ENCODE measurements at places on chromosomes 12 and 14.

- DNase-seq = no peak
These were observed 4.4 kb downstream of the KRT3 start for GRCh38 chr12:52791271-52792184.

- no peak for DNase-seq
These were observed 104.3 kb upstream of the TMCC3 start for GRCh38 chr12:94754653-94755052.

GRCh38 chr14:104001003-104001402, 58.7 kb upstream of the RD3L start:
- DNase-seq = no peak

GRCh38 chr12:45130881-45131281, 80.0 kb upstream of the DBX2 start:
- DNase-seq = peak; percentile 20

DNA sequence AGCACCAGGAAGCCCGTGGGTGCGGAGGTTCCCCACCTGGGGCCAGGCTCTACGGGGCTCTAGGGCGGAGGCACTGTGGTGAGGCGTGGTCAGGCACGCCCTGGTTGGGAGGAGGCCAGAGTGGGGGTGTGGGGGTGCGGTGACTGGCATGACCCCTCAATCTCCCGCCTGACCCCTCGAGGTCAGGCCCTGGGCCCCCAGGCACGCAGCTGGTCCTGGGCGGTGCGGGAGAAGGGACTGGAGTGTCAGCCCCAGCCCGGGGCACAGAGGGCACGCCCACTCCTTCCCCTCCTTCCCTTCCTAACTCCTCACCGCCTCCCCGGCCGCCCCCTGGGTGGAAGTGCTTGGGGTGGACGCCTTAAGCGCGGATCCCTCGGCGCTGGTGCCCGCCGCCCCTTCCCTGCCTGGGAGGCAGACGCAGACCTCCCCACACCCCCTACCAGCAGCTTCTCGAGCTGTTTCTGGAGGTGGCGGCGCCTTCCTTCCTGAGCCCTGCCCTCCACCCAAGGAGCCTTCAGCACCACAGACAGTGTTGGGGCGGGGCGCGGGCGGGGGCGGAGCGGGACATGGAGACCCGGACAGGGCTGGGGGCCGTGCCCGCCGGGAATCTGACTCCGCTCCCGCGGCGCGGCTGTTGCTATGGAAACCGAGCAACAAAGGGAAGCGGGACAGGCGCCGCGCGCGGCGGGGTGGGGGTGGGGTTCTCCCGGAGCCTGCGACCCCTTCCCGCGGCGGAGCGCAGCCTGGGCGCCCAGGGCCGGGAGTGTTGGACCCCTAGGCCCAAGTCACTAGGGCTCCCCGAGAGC, 741 bp upstream of the CRIP2 start:
- peak; percentile 48 for DNase-seq

DNA sequence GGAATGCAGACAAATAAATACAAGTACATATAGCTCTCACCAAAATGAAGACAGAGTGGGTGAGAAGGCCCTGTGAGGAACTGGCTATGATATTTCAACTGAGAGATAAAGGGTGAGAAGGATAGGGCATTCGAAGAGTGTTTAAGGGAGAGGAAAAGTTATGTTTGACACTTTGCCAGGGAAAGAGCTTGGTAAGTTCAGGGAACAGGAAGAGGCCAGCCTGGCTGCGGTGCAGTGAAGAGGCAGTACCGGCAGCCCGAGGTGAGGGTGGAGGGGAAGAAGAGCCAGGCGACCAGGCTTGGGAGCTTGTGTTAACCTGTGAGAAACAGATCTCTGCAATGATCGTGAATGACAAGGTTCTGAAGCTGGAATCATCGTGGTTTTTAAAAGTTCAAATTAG, 84.7 kb upstream of the RFX4 start:
- DNase-seq = no peak

GRCh38 chr12:25186788-25187402, 8.1 kb downstream of the DNAI7 start:
- no peak for DNase-seq

- DNase-seq = no peak
These were observed 10.9 kb downstream of the TNS2 start for GRCh38 chr12:53060721-53061276.

DNA sequence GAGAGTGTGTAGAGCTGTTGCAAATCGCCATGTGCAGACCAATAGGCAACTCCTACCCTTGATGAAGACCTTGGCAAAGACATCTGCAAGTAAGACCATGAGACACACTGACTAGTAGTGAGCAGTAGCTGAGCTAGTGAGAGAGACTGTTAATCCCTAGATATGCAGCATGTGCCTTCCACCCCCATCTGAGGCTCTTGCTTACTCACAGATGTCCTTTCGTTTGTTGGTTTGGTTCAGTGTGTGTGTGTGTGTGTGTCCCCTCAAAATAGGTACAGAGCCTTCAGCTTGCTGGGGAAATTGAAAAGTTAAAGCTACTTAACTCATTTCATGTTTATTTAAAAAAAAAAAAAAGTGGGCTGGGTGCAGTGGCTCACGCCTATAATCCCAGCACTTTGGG, 37.6 kb downstream of the MYF5 start:
- no peak for DNase-seq

DNA sequence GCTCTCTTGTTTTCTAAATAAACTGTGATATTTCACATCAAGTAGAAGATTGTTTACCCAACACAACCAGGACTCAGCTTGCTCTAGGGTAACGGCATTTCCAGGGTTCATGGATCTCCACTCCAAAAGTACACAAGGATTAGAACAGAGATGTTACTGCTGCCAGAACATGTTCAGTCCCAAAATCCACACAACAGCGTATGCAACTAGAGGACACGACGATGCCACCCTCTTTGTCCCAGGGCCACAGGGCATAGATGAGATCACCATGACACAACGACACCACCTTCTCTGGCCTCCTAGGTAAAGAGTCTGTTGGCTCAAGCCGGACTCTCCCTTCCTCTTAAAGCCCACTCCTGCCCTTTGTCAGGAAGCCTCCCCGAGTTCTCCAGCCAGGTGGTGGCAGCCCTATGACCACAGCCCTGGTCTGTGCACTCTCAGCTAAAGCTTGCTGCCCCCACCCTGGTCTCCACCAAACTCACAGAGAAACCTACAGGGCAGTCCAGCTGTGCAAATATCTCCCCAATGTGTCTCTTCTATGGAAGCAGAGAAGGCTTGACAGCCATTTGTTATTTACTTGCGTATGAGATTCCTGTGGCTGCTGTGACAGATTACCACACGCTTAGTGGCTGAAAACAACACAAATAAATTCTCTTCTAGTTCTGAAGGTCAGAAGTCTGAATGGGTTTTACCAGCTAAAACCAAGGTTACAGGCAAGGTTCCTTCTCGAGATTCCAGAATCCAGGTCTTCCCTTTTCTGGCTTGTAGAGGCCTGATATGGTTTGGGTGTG, 10.3 kb downstream of the CLMN start:
- no peak for DNase-seq

GRCh38 chr12:59583003-59583712, 12.7 kb upstream of the SLC16A7 start:
- no peak for DNase-seq

GRCh38 chr12:105331805-105332251, 1.3 kb downstream of the C12orf75 start:
- peak; percentile 10 for DNase-seq

- no peak for DNase-seq
These were observed 67.4 kb upstream of the SLC38A2 start for GRCh38 chr12:46439793-46440511.

- DNase-seq = no peak
These were observed 12.0 kb upstream of the PTPRQ start for GRCh38 chr12:80432061-80432460.

GRCh38 chr14:20578784-20579502, 8.9 kb downstream of the RNASE11 start:
- DNase-seq = no peak

DNA sequence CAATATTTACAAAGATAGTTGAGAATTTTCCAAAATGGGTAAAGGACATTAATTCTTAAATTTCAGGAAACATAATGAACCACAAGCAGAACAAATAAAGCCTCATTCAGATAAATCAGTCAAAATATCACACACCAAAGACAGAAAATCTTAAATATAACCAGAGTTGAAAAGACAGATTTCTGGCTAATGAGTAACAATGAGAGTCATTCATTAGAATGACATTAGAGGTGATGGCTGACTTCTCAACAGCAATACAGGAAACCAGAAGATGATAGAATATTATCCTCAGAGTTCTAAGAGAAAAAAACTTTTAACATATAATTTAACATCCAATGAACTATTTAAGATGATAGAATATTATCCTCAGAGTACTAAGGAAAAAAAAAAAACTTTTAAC, 124.2 kb downstream of the DENND5B start:
- no peak for DNase-seq

- DNase-seq = no peak
These were observed 1.1 kb downstream of the IPO8 start for GRCh38 chr12:30694412-30695198.

GRCh38 chr12:42946871-42947381, 357.4 kb upstream of the PRICKLE1 start:
- DNase-seq = no peak

DNA sequence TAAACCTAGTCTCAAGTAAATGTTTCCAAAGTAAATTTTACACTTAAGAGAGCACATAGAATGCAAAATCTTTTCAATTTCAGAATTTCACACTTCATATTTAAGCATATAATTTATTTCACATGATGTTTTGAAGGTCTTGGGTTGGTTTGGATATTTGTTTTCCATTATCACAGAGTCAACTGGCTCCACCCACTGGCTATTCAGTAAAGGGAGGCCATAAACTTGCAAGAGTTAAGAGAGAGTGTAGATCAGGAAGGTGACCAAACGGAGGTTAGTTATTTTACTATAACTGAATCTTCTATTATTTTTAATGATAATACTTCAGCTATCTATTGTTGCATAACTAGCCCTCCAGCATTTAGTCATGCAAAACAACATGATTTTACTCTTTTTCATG, 6.2 kb upstream of the CPNE8 start:
- no peak for DNase-seq

DNA sequence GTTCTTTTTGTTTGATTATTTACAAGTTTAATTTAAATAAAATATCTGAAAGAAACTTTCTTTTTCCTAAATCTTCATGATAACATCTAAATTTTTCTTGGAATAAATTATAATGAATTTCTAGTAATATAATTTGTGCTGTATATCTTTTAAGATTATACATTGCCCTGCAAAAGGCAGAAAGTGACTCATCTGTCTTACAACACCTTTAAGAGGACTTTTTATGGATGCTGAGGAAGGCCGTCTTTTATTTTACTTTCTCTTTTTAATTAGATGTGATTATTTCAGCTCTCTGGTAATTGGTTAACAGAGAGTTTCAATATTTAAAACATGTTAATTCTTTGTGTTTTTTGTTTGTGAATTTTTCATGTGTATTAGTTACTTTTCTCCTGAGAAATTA, 598.4 kb downstream of the RPL10L start:
- no peak for DNase-seq

GRCh38 chr14:65821224-65821753, 408.8 kb downstream of the FUT8 start:
- DNase-seq = no peak

- no peak for DNase-seq
These were observed at the start of gene HOTAIR for GRCh38 chr12:53974084-53975063. HOTAIR (minus strand) TSS chr12:53974954.

GRCh38 chr12:67910360-67911274, 78.6 kb upstream of the IFNG-AS1 start:
- DNase-seq = no peak

GRCh38 chr12:51972849-51973273, 21.4 kb downstream of the ACVR1B start:
- peak; percentile 44 for DNase-seq
